ENCODE measurements at places on chromosomes 7 and 10. TPM values are rescaled to one million over a fixed set of nuclear protein-coding genes. Genes with fewer than 3 reads are reported as not detected.

DNA sequence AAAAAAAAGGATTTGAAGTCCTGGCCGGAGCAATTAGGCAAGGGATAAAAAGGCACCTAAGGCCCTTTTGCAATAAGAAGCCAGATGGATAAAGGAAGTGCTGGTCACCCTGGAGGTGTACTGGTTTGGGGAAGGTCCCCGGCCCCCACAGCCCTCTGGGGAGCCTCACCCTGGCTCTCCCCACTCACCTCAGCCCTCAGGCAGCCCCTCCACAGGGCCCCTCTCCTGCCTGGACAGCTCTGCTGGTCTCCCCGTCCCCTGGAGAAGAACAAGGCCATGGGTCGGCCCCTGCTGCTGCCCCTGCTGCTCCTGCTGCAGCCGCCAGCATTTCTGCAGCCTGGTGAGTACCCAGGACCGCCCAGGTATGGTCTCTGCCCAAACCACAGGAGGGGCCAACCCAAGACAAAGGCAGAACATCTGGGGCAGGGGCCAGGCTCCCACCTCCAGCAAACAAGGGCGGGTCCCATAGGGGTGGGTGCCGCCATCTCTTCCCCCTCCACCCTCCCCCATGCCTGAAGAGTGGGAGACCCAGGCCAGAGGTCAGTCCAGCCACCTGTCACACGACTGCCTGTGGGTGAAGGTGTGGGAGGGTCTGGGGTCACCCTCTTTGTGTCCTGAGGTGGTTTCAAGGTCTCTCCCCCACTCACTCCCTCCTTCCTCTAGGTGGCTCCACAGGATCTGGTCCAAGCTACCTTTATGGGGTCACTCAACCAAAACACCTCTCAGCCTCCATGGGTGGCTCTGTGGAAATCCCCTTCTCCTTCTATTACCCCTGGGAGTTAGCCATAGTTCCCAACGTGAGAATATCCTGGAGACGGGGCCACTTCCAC lies at the start of gene PILRB:
PILRB (plus strand) TSS at position 91 of the 830 bp plus-strand sequence; CDS start at position 277, 186 bp downstream.
- no peak for DNase-seq
- H3K27ac ChIP-seq: no peak within 1 kb of the TSS
- H3K4me3 ChIP-seq: no peak within 1 kb of the TSS

GRCh38 chr10:122112625-122113160 lies 123.7 kb downstream of the TACC2 start:
- H3K4me3 ChIP-seq: peak overlapping the region; percentile 62
- H3K36me3 ChIP-seq: no peaks in the 10 kb centered on the region
- DNase-seq: no peak
- H3K27ac ChIP-seq: peak overlapping the region; percentile 96

- H3K4me1 ChIP-seq: no peaks in the 10 kb centered on the region
- H3K27ac ChIP-seq: no peak overlapping the region
- DNase-seq: no peak
- no peak overlapping the region for H3K4me3 ChIP-seq
- no peaks in the 10 kb centered on the region for H3K27me3 ChIP-seq
These were observed 234.3 kb upstream of the C7orf33 start for GRCh38 chr7:148356303-148356702.

The TBX20 gene
- 0.49 TPM for total RNA-seq
